ENCODE measurements at places on chromosomes 2 and 18.

DNA sequence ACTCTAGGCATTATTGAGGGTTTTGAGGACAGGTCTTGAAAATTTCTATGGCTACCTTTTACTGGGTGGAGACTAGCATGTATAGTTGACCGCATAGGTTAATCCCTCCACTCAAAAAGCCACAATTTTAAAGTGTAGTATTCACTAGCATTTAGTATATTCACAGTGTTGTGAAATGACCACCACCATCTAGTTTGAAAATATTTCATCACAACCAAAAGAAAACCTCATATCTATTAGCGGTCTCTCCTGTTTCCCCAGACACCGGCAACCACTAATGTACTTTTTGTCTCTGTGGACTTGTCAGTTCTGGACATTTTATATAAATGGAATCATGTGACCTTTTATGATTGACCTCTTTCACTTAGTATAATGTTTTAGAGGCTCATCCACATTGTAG, 53.9 kb downstream of the MSH2 start:
- DNase-seq, result no peak

- peak; percentile 75 for DNase-seq
Measured at GRCh38 chr18:51030537-51031258, 685 bp downstream of the SMAD4 start.

GRCh38 chr2:69214898-69215297, 172.1 kb downstream of the GFPT1 start:
- no peak for DNase-seq

DNA sequence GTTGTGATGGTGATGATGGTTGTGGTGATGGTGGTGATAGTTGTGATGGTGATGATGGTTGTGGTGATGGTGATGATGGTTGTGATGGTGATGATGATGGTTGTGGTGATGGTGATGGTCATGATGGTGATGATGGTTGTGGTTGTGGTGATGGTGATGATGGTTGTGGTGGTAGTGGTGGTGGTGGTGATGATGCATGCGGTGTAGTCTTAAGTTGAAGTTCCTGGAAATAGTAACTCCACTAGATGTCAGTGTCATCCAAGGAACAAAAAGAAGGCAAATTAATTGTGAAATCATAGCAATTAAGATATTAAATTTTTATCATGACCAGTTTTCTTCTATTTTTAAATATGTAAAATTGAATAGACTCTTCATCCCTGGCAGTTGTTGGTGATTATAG, 309.2 kb downstream of the AGAP1 start:
- DNase-seq, result no peak

- DNase-seq, result peak; percentile 30
Measured at GRCh38 chr2:54176577-54176976, 61.2 kb downstream of the ACYP2 start.

GRCh38 chr2:12289120-12289802, 427.5 kb upstream of the TRIB2 start:
- no peak for DNase-seq

DNA sequence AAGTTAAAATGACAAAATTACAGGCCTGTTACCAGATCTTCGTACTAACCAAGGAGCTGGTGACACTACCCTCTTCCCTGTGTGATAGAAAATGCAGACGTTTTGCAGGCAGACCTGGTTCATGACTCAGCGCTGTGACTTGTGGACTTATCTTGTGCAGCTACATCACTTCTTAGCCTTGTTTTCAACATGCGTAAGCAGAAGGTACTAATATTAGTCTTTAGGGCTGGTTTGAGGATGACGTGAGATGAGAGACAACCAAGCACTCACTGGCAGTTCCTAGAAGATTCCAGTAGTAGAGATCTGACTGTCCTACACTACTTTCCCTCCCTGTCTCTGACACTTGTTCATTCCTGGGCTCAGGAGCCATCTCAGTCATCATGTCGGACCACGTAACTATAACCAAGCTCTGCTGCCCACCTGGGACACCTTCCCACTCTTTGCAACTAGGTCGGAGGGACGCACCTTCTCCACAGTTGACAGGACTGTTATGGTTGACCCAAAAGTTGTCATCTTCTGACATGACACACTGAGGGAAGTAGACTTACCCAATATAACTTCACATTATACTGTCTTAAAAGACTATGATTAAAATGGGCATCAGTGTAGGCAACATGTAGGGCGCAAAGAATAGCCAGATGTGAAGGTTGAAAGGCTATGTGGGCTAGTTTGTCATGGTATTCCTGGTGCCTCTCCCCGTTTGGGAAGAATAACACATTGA, 64.8 kb downstream of the TNFRSF11A start:
- DNase-seq, result no peak

DNA sequence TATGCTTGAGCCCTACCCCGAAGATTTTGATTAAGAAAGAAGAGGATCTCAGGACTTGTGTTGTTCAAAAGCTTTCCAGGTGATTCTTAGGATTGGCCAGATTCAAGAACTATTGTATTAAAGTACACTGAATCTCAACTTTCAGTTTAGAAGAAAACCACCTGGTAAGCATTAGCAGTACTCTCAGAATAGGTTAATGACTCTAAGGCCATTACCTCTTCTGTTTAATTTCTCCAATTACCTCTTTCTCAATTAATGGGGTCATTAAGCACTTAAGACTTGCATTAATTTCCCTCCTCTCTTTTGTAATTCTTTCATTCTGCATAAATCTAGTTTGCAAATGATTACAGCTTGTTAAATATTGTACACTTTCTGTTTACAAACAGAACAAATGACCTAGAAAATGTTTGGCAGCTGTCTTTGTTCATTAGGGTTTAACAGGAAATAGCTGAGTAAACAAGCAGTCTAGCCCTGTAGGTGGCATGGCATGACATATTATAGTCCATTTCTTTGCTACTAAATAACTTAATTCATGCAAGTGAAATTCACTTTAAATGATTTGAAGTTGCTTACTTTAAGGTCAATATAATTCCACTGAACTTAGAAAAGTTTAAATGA, 20.4 kb upstream of the TDRD15 start:
- DNase-seq, result no peak

GRCh38 chr18:44590956-44591670, 89.6 kb upstream of the SETBP1 start:
- no peak for DNase-seq

DNA sequence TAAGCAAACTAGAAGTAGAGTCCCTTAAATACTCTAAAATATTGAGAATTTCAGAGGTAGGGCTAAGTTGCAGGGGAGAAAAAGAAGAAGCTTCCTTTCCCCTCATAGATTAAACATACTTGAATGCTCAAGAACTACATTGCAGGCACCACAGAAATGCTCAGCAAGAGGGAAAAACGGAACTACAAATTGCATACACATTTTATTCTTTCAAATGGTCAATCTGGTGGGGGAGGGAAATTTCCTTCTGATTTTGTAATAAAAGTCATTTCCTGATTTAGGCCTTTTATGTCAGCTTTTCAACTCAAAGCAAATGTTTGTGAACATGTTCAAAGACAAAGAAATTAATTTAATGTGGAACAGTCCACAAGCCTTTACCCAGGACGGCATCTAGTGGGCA, 33.0 kb downstream of the FARSB start:
- DNase-seq, result no peak

Measured in hippocampal formation (tissue), 2 donors.